ENCODE measurements at places on chromosomes 2 and 18.

DNA sequence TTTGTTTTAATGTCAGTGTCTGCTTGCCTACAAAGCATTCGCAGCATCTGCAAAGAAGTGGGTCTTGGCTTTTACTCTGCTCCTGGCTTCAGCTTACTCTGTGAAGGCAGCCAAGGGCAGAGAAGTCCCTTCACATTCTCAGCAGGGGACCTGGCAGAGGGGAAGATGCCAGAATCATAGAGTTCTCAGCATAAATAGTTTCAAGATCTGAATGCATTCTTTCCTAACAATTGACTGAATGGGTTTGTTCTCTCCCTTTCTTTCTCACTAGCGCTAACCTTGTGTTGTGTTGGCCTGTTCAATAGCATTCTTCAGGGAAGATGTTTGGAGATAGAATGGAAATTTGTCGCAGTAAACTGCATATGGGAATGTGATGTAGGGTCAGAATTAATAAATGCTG lies 106.9 kb downstream of the FARSB start:
- no peak for DNase-seq

GRCh38 chr2:238475566-238475965 lies 48.8 kb downstream of the ASB1 start:
- no peak for DNase-seq

DNA sequence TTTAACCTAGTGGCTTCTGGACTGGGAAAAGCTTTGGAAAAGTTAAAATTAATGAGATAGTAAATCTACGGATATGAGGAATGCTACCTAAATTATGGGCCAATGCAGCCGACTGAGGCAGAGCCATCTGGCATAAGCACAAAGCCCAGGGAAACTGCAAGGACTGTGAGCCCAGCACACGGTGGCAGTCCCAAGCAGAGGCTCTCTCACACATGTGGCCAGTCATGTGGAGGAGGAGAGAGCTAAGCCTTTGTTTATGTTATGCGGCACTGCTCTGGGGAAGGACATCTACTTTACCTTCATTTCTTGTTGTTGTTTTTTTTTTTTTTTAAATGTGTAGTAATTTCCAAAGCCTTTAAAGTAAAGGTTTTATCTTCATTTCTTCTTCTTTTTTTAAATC lies 267.0 kb downstream of the STK39 start:
- DNase-seq = no peak

GRCh38 chr2:65957454-65957853 lies 477.5 kb upstream of the MEIS1 start:
- no peak for DNase-seq

DNA sequence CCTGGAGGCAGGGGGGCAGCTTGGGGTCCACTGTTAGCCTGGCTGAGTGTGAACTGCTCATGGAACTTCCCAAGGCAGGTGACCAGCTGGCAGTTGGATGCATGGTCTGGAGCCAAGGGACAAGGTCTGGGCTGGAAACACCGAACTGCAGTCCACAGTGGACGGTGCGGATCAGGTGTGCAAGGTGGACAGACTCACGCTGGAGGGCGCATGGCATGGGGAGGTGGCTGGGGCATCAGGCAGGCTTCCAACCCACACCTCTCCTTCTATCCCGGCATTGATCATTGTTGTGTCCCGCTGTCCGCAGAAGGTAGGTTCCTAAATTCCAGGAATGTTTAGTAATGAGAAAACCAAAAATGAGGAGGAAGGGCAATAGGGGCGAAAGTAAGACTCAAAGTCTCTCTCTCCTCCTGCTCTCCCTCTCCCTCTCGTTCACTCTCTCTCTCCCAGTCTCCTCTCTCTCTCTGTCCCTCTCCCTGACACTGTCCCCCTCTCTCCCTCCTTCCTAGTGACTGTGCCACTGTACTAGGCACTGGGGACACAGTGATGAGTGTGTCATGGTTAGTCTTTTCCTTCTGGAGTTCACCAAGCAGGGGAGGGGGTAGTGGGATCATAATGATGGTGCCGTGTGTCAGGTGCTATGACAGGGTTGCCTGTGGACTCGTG lies 30.3 kb upstream of the LPIN1 start:
- DNase-seq = no peak

DNA sequence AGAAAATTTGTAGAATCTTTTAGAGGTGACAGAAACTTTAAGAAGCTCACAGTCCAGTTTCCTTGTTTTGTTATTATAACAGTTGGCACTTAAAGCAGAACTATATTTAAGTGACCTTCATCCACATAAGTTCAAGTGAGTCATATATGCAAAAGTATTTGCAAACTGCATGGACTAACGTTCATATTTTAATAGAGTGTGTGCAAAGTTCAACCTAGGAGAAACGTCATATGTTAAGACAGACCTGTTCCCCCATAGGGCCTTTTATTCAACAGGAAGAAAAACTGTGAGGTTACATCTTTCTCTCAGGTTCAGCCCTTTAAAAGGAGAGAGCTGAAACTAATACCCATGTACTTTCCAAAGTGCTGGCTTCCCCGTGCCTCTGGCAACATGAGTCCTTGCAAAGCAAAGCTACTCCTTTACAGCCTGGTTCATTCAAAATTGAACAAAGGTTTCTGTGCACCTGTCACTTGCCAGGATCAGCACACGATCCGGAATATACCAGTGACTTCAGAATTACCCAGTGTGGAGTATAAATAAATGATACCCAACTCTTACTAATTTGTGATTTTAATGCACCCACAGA lies 280.0 kb upstream of the RAB12 start:
- DNase-seq = no peak

GRCh38 chr18:8741117-8741516 lies 35.8 kb downstream of the MTCL1 start:
- no peak for DNase-seq

- DNase-seq = no peak
Measured at GRCh38 chr2:144886862-144887261, 366.9 kb upstream of the ZEB2 start.

Measured in NCI-H1048 (cell line).